ENCODE measurements at places on chromosomes 3 and 15.

GRCh38 chr3:151985787-151986430, 112.5 kb downstream of the SUCNR1 start:
- DNase-seq, result no peak

DNA sequence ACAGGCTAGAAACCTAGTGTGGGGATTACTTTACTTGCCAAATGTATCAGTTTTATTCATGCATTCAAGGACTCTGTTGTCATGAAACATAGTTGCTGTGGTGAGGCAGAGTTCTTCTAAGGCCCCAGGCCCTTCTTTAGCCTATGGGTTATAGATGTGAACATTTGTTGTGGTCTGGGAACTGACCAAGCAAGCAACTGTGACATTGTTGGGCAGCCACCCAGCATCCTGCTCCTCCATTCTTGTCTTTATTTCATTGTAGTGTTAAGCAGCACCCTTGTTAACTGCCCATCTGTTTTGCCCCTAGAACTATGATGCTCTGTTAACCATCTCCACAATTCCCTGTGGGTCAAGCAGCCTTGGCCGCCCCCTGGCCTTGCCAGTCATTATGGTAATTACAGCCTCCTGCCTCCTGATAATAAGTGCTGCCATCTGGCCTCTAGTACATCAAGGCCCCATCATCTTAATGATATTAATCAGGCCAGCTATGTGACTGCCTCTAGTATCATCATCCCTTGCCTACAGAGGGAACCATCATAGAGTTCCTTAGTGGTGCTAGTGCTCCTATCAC, 12.2 kb upstream of the IFT57 start:
- no peak for DNase-seq

DNA sequence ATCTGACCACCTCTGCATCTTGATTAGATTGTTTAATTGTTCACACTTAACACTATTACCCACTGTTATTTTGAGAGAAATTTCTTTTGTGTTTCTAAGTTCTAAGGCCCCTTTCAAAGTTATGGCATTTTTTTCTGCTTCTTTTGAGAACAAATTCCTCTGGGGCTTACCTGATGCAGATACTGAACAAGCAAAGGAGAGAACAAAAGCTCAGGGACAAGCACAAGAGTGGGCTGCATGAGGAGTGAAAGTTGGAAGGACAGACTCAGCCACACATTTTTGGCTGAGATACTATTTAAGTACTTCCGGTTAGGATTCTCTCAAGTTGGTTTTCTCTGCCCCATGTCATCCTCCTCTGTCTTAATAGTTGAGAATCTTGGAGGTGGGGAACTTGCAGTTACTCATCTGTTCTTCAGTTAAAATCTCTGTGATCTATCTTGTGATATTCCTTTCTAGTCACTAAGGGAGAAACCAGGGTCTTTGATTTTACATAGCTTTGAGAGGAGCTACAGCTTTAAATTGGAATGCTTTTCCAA, 54.7 kb downstream of the CMTM6 start:
- no peak for DNase-seq

DNA sequence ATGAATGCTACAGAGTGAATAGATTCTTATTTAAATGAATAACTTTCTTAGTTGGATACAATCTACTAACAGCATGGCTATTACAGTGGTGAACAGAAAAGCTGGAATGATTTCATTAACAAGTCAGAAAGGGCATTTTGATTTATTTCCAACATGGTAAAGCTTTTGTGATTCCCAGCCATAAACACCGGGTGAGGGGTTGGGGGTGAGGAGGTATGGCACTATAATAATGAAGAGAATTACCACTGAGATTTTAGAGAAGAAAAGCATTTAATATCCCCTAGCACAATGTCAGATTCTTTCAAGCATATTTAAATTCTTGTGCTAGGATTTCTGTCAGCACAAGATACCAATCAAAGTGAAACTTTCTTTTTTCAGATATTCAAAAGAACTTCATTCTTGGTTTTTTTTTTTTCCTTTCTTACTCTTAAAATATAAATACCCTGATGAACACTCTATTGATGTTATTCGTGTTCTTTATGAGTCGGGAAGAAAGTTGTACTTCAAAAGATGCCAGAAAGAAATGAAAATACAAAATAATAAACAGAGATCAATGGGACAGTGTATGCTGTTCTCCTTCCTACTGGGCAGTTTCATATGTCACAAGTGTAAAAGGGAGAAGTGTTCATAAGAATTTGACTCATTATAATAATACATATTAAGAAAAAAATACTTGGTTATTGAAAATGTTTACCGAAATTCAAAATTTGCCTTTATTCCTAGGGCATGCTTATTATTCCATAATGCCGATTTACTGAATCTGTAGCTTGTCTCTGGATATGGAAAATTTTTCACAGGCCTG, 522.8 kb downstream of the CADM2 start:
- DNase-seq, result no peak

DNA sequence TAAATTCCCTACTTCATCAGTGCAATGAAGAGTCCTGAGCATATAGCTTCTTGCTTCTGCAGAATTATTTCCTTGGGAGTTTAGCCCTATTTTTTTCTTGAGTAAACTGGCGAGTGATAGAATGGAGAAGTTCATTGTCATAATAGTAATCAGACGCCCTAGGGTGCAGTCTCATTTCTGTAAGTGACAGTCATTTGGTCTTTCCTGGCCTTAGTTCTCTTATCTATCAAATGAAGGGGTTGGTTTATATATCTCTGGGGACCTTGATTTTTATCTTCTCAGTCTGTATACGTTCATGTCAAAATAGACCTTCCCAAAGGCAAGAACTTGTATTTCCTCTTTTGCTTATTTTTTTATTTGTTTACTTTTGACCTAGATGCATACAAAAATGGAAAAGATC, 9.9 kb upstream of the ALPK3 start:
- no peak for DNase-seq

DNA sequence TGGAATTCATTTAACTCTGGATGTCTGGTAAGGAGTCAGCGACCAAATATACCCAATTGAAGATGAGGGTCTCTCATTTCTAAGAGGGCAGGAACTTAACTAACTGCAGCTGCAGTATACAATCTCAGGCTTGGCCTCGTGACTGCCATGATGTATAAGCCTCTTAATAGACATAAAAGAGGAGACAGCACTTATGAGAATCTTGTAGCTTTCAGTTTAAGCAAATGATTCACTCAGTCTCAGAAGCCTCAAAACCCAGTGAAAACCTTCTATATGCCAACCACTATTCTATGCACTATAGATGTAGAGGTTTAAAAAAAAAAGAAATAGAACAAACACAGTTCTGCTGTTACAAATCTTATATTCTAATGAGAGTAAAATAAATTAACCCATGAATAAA, 513.9 kb downstream of the TBL1XR1 start:
- DNase-seq, result no peak

GRCh38 chr3:79848876-79849275, 81.1 kb upstream of the ROBO1 start:
- DNase-seq, result no peak

GRCh38 chr3:30688776-30689641, 82.6 kb downstream of the TGFBR2 start:
- peak; percentile 53 for DNase-seq

- no peak for DNase-seq
These were observed 36.9 kb downstream of the RHCG start for GRCh38 chr15:89459271-89460038.

GRCh38 chr3:172104471-172105072, 65.2 kb downstream of the FNDC3B start:
- no peak for DNase-seq

DNA sequence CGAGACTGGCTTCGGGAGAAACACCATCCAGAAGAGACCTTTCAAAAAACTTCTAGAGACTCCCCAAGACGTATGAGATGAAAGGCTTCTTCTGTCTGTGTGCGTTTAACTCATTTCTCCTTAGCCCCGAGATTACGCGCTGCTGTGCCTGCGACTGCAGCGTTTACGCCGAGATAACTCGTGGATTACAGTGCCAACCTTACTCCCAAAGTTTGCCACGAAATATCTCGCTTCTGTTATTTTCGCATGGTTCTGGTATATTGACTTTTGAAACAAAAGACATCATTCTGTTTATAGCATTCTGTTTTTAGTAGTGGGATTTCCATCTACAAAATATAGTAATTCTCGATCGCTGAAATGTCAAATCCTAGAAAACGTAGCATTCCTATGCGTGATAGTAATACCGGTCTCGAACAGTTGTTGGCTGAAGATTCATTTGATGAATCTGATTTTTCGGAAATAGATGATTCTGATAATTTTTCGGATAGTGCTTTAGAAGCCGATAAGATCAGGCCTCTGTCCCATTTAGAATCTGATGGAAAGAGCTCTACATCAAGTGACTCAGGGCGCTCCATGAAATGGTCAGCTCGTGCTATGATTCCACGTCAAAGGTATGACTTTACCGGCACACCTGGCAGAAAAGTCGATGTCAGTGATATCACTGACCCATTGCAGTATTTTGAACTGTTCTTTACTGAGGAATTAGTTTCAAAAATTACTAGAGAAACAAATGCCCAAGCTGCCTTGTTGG, 467 bp downstream of the PGBD4 start:
- DNase-seq, result no peak

GRCh38 chr3:70726096-70726938, 413.9 kb upstream of the MDFIC2 start:
- DNase-seq, result no peak

- DNase-seq, result no peak
These were observed 171.8 kb downstream of the TMEM108 start for GRCh38 chr3:133209871-133210550.

- DNase-seq, result no peak
These were observed 105.8 kb downstream of the CBLB start for GRCh38 chr3:105762749-105763658.

- peak; percentile 41 for DNase-seq
These were observed 634 bp downstream of the MINDY2 start for GRCh38 chr15:58771621-58772250.

DNA sequence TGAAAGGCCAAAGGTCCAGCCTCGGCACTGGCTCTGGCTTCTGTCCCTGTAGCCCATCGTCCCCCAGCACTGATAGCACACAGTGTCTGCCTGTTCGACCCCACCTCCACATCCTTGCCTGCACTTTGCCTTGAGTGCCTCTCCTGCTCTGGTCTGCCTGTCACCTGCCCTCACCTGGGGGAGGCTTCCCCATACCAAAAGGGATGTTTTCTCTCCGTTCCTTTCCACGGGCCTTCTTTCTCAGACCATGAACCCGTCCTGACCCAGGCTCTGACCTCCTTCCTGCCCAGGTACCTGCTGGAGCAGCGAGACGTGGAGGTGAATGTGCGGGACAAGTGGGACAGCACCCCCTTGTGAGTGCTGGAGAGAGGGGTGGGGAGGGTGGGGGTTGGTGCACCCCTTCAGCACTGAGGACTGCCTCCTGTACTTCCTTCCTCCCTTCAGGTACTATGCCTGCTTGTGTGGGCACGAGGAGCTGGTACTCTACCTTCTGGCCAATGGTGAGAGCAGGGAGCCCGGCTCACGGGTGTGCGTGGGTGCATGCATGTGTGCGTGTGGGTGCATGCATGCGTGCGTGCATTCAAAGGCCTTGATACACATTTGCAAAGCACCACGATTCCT, 1.5 kb downstream of the ABTB1 start:
- DNase-seq, result no peak

DNA sequence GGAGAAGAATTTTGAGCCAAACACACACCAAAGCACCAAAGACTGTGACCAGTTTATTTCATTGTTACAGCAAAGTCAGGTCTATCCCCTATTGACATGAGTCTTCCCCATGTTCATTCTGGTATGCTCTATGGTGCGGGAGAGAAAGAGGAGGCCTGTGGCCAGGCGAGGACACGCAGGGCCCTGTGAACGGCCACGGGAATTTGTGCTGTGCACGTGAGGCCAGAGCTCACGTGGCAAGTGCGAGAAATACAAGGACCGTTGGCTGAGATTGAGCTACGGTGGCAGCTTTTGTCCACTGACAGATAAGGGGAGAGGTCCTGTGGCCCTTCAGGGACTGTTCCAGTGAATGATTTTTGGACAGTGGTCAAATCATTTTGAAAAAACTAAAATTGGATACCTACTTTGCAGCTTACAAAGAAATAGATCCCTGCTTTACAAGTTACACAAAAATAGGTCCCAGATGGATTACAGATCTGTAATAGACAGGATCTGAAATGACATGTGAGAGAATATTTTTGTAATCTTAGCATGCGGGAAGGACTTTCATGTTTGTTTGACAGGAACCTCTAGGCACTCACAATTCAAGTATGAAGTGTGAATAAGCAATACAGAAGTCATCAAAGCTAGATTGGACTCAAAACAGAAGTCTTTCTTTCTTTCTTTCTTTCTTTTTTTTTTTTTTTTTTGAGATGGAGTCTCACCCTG, 9.2 kb downstream of the ZSCAN2 start:
- no peak for DNase-seq

DNA sequence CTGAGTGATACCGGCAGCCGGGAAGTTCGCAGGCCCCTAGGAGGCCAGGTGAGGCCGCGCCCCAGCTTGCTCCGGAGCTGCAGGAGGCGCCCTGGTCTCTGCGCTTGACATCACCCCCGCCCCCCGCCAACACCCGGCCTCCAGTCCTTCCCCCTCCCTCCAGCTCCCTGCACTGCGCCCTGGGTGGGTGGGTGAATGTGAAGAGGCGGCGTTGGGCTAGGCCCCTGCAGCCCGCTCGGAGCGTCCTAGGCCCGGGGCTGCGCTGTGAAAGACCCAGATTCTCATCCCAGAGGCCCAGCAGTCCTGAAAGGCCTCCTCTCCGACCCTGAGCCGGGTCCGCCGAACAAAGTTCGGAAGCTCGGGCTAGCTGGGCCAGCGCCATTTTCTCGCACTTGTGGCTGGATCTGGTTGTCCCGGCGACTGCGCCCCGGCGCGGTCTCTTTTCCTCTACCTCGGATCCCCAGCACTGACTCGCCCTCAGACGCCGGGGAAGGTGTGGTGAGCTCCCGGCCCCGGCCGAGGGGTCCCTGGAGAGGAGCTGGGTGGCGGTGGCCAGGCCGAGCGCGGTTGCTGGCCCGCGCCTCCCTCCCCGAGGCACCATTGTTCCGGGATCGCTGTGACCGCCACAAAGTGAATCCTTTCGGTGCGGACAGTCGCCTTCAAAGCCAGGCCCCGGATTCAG, 12.9 kb downstream of the ZIC4 start:
- DNase-seq, result no peak

DNA sequence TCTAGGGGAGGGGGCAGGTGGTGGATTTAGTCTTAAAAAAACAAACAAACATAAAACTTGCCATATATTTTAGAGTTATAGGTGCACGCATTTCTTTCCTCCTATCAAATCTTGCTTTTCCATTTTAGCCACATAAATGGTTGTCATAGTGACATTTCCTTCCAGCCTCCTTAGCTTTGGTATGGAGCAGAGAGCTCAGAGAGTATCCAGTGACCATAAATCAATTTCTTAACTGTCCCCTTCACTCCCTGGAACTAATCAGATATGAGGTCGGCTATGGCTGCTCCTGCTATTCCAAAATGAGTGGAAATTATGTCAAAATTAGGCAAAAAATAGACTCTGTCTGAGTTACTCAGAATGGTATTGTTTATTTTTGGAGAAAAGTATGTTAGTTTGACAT, 164.5 kb downstream of the EBLN2 start:
- DNase-seq, result no peak

- DNase-seq, result no peak
These were observed 50.9 kb downstream of the CORO2B start for GRCh38 chr15:68629519-68630210.
